ENCODE measurements at places on chromosomes 5 and 9. TPM values are rescaled to one million over a fixed set of nuclear protein-coding genes. Genes with fewer than 3 reads are reported as not detected.
A peak's percentile ranks its signal among the peaks of the same experiment; 100 is the strongest.

- peak overlapping the region; percentile 89 for H3K27ac ChIP-seq
- peaks cover 62% of the 10 kb centered on the region for H3K4me1 ChIP-seq
- H3K36me3 ChIP-seq = no peaks in the 10 kb centered on the region
These were observed 18.0 kb upstream of the DUSP1 start for GRCh38 chr5:172788771-172789686.

The CAVIN4 gene
- total RNA-seq = 34.0 TPM

The CCNO gene
- total RNA-seq = not detected

The RCL1 gene
- total RNA-seq = 62.4 TPM

GRCh38 chr9:6845880-6846279 lies 88.1 kb downstream of the KDM4C start:
- peaks cover 6% of the 10 kb centered on the region for H3K4me1 ChIP-seq
- no peak overlapping the region for H3K4me3 ChIP-seq
- no peak for DNase-seq
- no peak overlapping the region for H3K27ac ChIP-seq

- peak; percentile 5 for DNase-seq
- no peak overlapping the region for H3K27ac ChIP-seq
- no peaks in the 10 kb centered on the region for H3K27me3 ChIP-seq
- no peaks in the 10 kb centered on the region for H3K36me3 ChIP-seq
These were observed 12.5 kb downstream of the RGS3 start for GRCh38 chr9:113475992-113476391.

GRCh38 chr5:50301756-50302155 lies 139.3 kb downstream of the EMB start:
- no peaks in the 10 kb centered on the region for H3K4me1 ChIP-seq
- H3K27me3 ChIP-seq = no peaks in the 10 kb centered on the region
- H3K4me3 ChIP-seq = no peak overlapping the region
- no peak overlapping the region for H3K27ac ChIP-seq
- DNase-seq = no peak

DNA sequence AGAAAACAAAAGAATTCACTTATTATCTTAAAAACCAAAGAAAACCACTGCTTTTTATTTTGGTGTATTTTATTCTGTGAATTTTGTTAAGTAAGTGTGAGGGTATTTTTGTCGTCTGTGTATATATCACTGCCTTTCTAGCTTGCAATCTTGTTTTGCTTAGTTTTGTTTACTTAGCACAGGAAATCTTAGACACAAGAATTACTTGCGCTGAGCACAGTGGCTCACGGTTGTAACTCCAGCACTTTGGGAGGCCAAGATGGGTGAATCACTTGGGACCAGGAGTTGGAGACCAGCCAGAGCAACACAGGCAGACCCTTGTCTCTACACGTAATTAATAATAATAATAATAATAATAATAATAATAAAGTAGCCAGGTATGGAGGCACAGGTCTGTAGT lies 230.3 kb downstream of the PAPPA start:
- H3K4me3 ChIP-seq = no peak overlapping the region
- no peak for DNase-seq
- H3K36me3 ChIP-seq = no peaks in the 10 kb centered on the region

DNA sequence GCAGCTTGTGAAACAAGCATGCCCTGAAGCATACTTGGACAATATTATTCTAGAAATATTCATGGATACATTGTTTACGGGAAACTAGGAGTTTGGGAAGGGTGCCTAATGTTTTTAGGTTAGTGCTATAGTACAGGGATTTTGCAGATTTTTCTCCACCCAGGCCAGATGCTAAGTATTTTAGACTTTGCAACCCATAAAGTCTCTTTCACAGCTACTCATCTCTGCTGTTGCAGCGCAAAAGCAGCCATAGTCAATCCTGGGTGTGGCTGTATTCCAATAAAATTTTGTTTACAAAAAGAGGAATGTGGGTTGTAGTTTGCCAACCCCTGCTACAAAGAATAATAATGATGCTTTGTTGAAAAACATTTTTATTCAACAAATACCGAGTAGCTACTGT lies 106.2 kb downstream of the CEMIP2 start:
- no peak overlapping the region for H3K4me3 ChIP-seq
- no peaks in the 10 kb centered on the region for H3K36me3 ChIP-seq
- H3K27ac ChIP-seq = no peak overlapping the region
- H3K4me1 ChIP-seq = peaks cover 4% of the 10 kb centered on the region
- DNase-seq = no peak

The PCDHB3 gene
- total RNA-seq = 0.72 TPM

- H3K4me1 ChIP-seq = no peaks in the 10 kb centered on the region
- no peak overlapping the region for H3K27ac ChIP-seq
- H3K36me3 ChIP-seq = peaks cover 2% of the 10 kb centered on the region
- no peaks in the 10 kb centered on the region for H3K27me3 ChIP-seq
- H3K4me3 ChIP-seq = no peak overlapping the region
These were observed 51.0 kb downstream of the TMEM245 start for GRCh38 chr9:109068764-109069163.

DNA sequence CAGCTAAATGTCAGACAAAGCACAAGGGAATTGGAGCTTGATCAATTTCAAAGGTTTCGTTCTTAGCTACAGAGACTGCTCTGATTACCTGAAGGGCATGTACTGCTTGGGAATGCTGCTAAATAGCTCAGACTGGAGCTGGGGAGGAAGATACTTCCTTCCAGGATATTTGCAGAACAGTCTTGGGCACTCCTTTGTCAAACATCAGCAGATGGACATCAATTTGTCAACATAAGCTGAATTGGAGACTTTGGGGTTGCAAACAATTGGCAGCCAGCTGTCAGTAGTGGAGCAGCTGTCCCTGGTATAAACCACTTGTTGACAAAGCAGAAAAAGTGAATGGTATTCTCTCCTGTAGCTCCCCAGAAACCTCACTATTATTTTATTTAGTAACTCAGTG lies 182.0 kb downstream of the CCDC192 start:
- H3K4me3 ChIP-seq = no peak overlapping the region
- DNase-seq = no peak
- peak overlapping the region; percentile 1 for H3K27ac ChIP-seq
- H3K36me3 ChIP-seq = no peaks in the 10 kb centered on the region
- H3K27me3 ChIP-seq = no peaks in the 10 kb centered on the region

GRCh38 chr5:115594128-115595047 lies 7.9 kb downstream of the TICAM2 start:
- H3K36me3 ChIP-seq = no peaks in the 10 kb centered on the region
- no peak overlapping the region for H3K27ac ChIP-seq
- no peak for DNase-seq
- no peak overlapping the region for H3K4me3 ChIP-seq
- peaks cover 44% of the 10 kb centered on the region for H3K4me1 ChIP-seq
- H3K27me3 ChIP-seq = no peaks in the 10 kb centered on the region

GRCh38 chr5:124650147-124650561 lies 96.3 kb downstream of the ZNF608 start:
- H3K36me3 ChIP-seq = no peaks in the 10 kb centered on the region
- DNase-seq = no peak
- no peaks in the 10 kb centered on the region for H3K27me3 ChIP-seq
- peak overlapping the region; percentile 22 for H3K4me3 ChIP-seq

GRCh38 chr9:109273869-109274268 lies 47.0 kb downstream of the EPB41L4B start:
- peaks cover 23% of the 10 kb centered on the region for H3K4me1 ChIP-seq
- no peak overlapping the region for H3K4me3 ChIP-seq
- DNase-seq = no peak
- H3K36me3 ChIP-seq = no peaks in the 10 kb centered on the region

DNA sequence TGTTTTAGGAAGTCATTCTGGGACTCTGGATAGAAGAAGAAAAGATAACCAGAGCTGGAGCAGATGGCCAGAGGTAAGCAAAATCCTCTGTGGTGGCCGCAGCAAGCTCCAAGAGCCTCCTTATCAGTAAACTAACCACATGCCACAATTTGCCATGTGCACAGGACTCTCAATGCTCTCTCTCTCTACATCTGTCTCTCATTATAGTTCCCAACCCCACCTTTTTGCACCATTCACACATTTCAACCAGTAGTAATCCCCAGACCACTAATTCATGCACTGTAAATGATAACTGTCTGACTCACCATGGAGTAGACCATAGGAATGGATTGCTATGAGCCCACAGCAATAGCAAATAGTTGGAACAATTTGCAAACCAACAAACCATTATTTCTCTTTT lies 526.1 kb downstream of the TLR4 start:
- no peaks in the 10 kb centered on the region for H3K36me3 ChIP-seq
- no peak for DNase-seq
- H3K27ac ChIP-seq = no peak overlapping the region
- H3K27me3 ChIP-seq = no peaks in the 10 kb centered on the region
- H3K4me1 ChIP-seq = no peaks in the 10 kb centered on the region

The SLCO6A1 gene
- not detected for total RNA-seq

The SH3RF2 gene
- total RNA-seq = 97.1 TPM

DNA sequence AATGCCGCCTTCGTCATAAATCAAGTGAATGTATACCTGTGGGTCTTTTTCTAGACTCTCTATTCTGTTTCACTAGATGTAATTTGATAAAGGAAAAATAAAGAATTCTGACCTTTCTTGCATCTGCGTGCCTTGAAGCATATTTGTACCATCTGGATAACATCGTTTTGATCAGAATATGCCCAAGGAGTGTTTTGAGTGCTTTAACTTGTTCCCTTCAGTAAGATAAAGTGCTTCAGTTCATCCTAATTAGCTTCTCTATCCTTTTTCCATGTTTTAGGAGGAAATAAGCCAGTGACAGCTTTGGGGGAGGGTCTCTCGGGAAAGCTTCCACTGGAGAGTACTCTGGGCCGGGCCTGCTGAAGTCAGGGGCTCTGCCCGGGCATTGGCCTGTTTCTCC lies 113.5 kb upstream of the DAP start:
- no peaks in the 10 kb centered on the region for H3K36me3 ChIP-seq
- H3K4me1 ChIP-seq = no peaks in the 10 kb centered on the region
- no peaks in the 10 kb centered on the region for H3K27me3 ChIP-seq
- DNase-seq = no peak
- H3K27ac ChIP-seq = no peak overlapping the region
- H3K4me3 ChIP-seq = no peak overlapping the region

The SLC6A18 gene
- not detected for total RNA-seq

The ARRDC1 gene
- 23.7 TPM for total RNA-seq

The LOX gene
- total RNA-seq = 2.5 TPM

DNA sequence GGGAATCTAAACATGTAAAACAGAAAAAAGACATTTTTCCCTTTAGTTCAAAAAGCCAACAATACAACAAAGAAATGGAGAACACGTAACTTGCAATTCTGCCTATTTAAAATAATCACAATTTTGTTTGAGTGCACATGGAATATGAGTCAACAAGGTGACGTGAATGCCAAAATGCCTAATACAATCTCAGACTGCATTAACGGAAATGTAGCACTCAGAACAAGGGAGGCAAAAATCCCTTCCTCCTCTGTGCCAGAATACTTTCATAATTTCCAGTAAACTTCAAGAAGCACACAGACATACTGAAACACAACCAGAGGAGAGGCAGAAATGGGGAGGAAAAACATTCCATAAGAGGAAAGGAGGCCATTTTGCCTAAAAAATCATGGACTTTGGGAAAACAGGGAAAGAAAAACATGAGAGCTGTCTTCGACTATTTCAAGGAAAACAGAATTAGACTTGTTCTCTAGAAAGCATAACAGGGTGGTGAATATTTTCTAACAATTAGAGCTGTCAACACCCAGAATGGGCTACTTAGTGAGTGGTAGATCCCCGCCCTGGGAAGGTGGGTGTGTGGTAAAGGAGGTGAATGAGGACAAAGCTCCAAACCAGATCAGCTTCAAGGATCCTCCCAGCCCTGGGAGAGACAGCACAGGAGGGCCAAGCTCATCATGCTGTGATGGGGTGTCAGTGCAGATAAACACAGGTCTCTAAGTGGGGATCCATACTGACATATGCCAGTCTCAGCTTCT lies 48.2 kb downstream of the ABCA1 start:
- no peak overlapping the region for H3K4me3 ChIP-seq
- DNase-seq = no peak
- H3K36me3 ChIP-seq = peaks cover 46% of the 10 kb centered on the region

The TIFAB gene
- not detected for total RNA-seq

The CDKN2B-AS1 gene
- total RNA-seq = not detected

GRCh38 chr5:157874861-157875260 lies 15.9 kb upstream of the CLINT1 start:
- no peaks in the 10 kb centered on the region for H3K27me3 ChIP-seq
- DNase-seq = no peak
- no peaks in the 10 kb centered on the region for H3K36me3 ChIP-seq
- H3K4me3 ChIP-seq = no peak overlapping the region
- no peaks in the 10 kb centered on the region for H3K4me1 ChIP-seq
- H3K27ac ChIP-seq = no peak overlapping the region

The LYRM7 gene
- 9.8 TPM for total RNA-seq

DNA sequence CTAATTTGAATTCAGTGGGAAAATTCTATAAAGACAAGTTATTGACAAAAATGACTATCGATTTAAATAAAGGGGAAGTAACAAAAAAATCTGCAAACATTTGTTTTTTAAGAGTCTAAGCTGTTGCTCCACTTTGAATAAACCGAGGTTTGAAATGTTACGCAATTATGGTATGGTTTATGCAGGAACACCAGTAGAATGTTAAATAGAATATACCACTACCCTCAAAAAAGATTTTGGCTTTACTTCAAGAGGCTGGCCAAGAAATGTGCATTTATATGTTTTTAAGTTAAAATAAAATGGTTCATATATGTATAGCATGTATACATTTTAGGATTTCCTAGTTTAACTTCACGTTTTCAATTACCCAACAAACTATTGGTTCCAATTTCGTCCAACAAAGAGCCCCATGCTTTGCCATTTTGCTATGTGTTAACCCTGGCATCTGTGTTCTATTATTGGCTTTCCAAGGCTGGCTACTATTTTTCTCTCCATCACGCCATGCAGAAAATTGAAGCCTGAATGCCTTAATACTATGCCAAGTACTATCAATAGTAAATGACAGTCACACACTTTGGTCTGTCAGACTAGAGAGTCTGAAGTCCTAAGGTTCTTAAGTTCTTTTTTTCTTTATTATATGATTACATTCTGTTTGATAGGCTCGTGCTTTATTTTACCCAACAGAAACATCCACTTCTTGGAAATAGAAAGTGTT lies 171.2 kb downstream of the BRINP1 start:
- no peak for DNase-seq
- H3K36me3 ChIP-seq = no peaks in the 10 kb centered on the region
- no peak overlapping the region for H3K27ac ChIP-seq
- no peak overlapping the region for H3K4me3 ChIP-seq
- H3K27me3 ChIP-seq = no peaks in the 10 kb centered on the region

- no peaks in the 10 kb centered on the region for H3K36me3 ChIP-seq
- no peak overlapping the region for H3K4me3 ChIP-seq
- H3K27me3 ChIP-seq = no peaks in the 10 kb centered on the region
- DNase-seq = no peak
- H3K27ac ChIP-seq = no peak overlapping the region
These were observed 112.2 kb downstream of the MVB12B start for GRCh38 chr9:126438741-126439401.
